T-helper 17 cell (primary cell): ENCODE measurements at places on chromosomes 7 and 10.

- no peak for DNase-seq
These were observed 175.3 kb upstream of the KCTD7 start for GRCh38 chr7:66453340-66453739.

- DNase-seq = peak; percentile 47
These were observed 77.6 kb upstream of the EN2 start for GRCh38 chr7:155380221-155380861.

GRCh38 chr10:69438536-69439349 is 12.5 kb upstream of the TSPAN15 start:
- DNase-seq = no peak

DNA sequence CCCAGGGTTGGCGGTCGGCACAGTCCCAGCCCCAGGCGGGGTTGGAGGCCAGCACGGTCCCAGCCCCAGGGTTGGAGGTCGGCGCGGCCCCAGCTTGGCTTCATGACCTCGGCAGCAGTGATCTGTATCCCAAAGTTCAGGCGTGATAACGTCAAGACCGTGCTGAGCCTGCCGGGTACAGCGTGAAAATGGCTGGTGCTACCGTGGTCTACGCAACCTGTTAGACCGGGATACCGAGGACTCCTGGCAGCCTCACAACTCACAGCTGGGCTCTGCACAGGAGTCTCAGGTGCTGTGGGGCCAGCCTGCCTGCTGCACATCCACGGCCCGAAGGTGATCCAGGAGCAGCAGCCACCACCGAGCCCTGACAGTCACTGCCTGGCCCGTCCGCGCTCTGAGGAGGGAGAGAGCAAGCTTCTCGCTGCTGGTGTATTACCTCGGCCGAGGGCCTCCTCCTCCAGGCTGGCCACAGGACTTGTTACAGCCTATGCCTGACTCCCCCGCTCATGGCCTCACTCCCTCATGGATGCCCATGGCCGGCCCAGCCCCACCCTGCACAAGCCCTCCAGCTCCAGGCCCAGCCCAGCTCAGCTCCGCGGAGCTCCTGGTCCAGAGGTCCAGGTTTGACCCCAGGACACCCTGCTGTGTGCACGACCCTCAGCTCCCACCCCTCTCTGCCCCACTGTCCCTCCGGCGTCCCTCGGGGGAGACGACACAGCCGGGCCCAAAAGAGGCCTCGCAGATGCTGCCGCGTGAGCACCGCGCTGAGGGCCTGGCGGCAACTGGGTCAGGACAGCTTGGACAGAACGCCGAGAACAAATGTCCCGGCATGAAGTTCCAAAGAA is 156.0 kb downstream of the ELFN1 start:
- no peak for DNase-seq

- no peak for DNase-seq
These were observed 18.1 kb downstream of the CDC123 start for GRCh38 chr10:12214093-12214492.

DNA sequence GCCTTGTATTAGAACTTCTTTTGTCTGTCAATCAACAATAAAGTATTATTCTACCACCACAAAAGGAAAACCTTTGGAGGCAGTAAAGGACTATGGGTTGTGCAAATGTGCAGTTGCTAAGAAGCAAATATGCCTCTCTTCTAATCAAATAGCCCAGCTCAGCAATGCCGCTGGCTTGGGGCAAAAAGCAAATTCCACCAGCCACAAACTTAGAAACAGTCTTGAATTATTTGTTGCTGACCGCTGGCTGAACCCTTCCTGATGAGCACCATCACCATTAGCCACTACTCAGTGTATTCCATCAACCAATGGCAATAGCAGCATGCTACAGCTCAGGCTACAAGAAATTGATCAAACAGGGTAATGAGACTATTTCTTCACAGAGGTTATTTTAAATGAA is 51.0 kb downstream of the SKAP2 start:
- no peak for DNase-seq

- DNase-seq = no peak
These were observed 332.7 kb upstream of the PFKP start for GRCh38 chr10:2734603-2735002.

DNA sequence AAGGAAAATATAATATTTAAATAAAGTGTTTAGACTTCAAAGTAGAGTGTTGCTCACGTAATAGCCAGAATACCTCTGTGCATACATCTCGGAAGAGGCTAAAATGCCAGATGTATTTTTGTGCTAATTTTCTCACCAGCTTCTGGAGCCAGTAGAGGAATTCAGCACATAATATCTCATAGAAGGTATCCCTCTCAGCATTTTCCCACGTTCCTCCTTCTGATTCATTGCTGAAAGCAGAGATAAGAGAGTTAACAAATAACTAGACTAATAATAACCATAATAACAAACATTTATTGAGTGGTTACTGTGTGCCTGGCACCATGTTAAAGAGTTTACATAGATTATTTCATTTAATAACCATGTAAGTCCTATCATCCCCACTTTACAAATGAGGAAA is 123.6 kb downstream of the VTI1A start:
- DNase-seq = no peak

- no peak for DNase-seq
These were observed 13.7 kb downstream of the INPP5A start for GRCh38 chr10:132551093-132551807.

GRCh38 chr10:7310076-7310475 is 100.8 kb downstream of the SFMBT2 start:
- DNase-seq = no peak

DNA sequence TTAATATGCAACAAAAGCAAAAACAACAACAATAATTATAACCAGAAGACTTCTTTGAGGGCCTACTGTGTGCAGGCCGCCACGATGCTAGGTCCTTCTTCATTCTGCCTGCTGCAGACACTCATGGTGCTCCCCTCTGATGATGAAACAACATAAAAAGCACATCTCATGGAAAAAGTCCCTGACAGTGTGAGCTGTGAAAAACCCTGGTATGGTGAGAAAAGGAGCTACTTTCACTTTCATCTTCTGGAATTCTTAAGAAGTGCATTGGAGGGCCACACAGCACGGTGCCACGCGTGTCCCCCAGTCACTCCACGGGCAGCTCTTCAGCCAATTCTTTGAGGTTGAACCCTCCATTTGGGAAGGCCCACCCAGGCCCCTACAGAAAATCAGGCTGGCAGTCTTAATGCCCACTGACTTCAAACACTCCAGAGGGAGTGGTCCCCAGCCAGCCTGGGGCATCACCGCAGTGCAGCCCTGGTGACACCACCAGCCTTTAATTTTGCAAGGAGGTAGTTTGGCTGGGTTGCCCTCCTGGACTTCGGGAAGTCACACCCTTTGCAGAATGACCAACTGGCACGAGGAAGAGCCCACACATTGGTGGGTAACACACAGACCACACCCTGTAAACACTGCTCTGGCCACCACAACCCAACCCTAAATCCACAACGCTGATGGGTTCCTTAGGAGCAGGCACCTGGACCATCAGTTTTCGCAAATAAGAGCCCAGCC is 7.7 kb downstream of the KCNMA1 start:
- no peak for DNase-seq

- no peak for DNase-seq
These were observed 478.4 kb downstream of the ARL4A start for GRCh38 chr7:13165854-13166253.

GRCh38 chr10:94357193-94357592 is 5.5 kb downstream of the NOC3L start:
- no peak for DNase-seq

GRCh38 chr10:36030516-36030915 is 388.4 kb upstream of the FZD8 start:
- no peak for DNase-seq

DNA sequence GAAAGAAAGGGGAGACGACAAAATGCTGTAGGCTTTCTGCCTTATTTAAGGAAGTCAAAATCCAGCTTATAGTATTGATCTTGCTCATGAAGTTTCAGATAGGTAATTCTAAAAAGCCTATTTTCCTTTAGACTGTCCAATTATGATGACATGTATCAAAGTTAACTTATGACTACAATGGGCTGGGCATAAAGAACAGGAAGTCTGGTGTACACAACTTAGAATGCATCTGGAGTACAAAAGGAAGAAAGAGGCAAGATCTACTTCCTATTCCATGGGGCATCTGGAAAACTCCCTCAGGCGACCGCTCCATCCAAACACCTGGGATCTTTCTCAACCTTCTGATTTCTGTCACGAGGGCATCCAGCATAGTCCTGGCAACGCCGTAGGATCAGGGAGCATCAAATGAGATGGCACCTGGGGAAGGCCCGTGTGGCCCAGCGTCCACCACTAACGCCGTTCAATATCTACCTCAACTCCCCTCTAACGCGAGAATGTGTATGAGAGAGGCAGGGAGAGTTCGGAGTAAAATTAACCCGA is 512 bp downstream of the FAM24B start:
- peak; percentile 11 for DNase-seq

DNA sequence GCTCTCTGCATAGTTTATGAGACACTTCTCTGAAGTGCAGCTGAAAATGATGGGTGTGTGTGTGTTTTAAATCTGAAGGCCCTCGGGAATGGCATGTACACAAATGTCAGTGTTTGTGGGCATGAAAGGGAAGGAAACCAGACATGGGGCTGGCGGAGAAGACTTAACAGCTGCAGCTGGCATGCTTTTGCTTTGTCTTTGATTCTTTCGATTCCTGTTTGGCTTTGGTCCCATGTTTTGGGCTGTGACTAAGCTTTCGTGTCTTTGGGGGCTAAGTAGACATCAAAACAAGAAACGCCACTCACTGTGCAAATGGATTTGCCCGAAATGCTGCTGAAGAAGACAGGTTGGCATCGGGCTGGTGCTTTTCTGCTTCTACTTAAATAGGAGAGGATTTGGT is 179.3 kb downstream of the PFKFB3 start:
- no peak for DNase-seq

- DNase-seq = no peak
These were observed 60.5 kb upstream of the AGBL3 start for GRCh38 chr7:134925766-134926165.

DNA sequence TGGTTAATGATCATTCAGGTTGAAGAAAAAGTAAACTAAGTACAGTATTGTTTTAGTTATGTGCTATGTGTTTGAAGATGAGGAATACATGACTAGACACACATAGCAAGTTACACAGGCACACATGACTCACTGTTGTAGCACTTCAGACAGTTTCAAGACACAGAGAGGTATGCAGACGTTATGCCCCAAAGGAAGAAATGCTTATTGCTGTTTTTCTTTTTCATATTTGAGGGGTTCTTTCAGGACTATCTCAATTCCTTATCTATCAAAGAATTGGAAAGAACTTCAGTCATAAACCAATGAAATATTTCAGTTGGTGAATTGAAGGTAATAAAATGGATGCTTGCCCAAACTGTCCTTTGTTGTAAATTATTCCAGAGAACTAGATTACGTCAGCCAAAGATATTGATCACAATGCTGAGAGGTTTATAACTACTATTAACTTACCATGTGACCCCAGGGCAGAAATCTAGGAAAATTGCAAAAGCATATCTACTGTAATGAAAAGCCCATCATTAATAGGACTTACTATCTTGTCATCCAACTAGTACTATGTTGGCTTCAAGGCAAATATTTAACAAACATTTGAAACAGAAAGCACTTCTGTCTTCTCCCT is 61.2 kb upstream of the CAPZA2 start:
- no peak for DNase-seq

DNA sequence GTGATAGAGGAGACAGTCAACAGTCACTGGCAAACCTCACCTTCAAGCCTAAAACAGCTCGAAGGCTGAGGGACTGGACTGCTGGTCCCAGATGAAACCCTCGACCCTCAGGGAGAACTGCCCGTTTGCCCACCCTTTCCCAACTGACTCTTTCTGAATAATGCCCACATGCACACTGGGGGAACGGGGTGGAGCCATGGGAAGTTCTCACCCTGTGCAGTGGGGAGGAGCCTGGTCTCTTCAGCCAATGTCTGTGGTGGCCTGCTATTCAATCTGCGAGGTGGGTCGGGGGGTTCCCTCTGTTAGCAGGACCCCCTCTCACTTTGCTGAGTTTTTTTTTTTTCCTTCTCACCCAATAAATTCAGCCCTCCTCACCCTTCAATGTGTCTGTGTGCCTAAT is 14.5 kb downstream of the TOMM7 start:
- DNase-seq = no peak

GRCh38 chr10:128981251-128981650 is 485.8 kb upstream of the MGMT start:
- no peak for DNase-seq

GRCh38 chr7:117386110-117386706 is 41.1 kb downstream of the ASZ1 start:
- no peak for DNase-seq

GRCh38 chr7:23287612-23288011 is 11.5 kb upstream of the MALSU1 start:
- DNase-seq = no peak

- DNase-seq = no peak
These were observed 46.3 kb downstream of the HK1 start for GRCh38 chr10:69324583-69324982.

GRCh38 chr7:12722136-12722535 is 34.7 kb downstream of the ARL4A start:
- no peak for DNase-seq

DNA sequence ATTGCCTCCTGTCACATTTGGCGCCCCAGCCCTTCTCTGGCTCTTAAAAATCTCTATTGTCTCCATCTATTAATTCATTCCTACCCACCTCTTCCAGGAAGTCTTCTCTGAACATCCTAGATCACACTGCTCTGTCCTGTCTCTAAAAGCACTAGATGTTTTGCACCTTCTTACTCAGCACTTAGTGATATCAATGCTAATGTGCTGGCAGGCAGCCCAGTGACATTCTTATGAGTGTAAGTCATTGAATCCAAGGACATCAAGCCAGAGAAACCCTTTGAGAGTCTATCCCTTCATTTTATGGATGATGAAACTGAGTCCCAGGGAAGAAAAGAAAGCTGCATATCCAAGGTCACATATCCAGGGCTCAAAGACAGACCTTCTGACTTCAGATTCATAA is 48.3 kb upstream of the PAX2 start:
- no peak for DNase-seq

GRCh38 chr7:133573554-133574265 is 320.8 kb downstream of the EXOC4 start:
- DNase-seq = no peak

GRCh38 chr10:94405406-94405805 is 3.1 kb downstream of the TBC1D12 start:
- DNase-seq = no peak

DNA sequence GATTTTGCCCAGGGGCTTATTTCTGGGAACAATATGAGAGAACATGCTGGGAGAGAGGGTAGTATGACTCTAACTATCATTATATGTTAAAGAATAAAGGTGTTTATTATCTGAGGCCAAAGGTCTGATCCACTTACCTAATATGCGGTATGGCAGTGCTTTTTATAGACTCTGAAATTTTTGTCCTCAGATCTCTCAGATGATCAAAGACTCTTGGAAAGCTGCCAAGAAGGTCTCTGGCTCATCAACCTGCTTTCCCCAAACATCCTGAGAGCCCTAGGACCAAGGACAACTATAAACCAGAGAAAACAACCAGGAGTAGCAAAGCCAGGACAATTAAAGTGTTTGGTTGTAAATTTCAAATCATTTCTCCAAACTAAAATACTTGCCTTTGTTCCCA is 255.7 kb upstream of the LRRN3 start:
- no peak for DNase-seq
